Sigmoid colon (tissue), 7 donors: ENCODE measurements at places on chromosomes 13 and 19. TPM values are rescaled to one million over a fixed set of nuclear protein-coding genes. Genes with fewer than 3 reads are reported as not detected.
A peak's percentile ranks its signal among the peaks of the same experiment; 100 is the strongest.

Gene RFX1
- total RNA-seq: 1.6 TPM

Gene PSG6
- not detected for total RNA-seq

Gene STARD13
- total RNA-seq: 102 TPM

Gene HRC
- 0.54 TPM for total RNA-seq

- H3K27ac ChIP-seq: no peak overlapping the region
- H3K4me1 ChIP-seq: no peaks in the 10 kb centered on the region
- no peak overlapping the region for H3K4me3 ChIP-seq
- H3K27me3 ChIP-seq: no peaks in the 10 kb centered on the region
- H3K36me3 ChIP-seq: no peaks in the 10 kb centered on the region
- DNase-seq: no peak
These were observed 225.8 kb downstream of the OXGR1 start for GRCh38 chr13:96768524-96768923.

GRCh38 chr19:38952395-38953165 lies 21.8 kb downstream of the MRPS12 start:
- H3K4me1 ChIP-seq: peaks cover 10% of the 10 kb centered on the region
- no peaks in the 10 kb centered on the region for H3K27me3 ChIP-seq
- H3K36me3 ChIP-seq: no peaks in the 10 kb centered on the region
- H3K4me3 ChIP-seq: no peak overlapping the region
- DNase-seq: no peak

DNA sequence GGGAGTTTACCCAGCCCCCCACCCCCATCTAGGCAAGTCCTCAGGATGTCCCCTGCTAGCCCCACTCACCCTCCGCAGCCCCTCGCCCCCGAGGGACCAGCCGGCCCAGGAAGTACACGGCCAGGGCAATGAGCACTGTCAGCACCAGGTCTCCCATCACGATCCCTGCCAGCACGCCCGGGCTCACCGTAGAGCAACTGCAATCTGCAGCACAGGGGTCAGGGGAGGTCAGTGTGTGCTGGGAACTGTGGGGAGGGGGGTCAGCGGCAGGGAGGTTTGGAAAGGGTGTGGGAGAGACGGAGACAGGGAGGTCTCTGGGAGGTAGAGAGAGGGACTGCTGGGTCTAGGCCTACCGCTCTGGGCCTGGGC lies 734 bp downstream of the TYROBP start:
- H3K27ac ChIP-seq: peak overlapping the region; percentile 95
- no peaks in the 10 kb centered on the region for H3K4me1 ChIP-seq
- no peaks in the 10 kb centered on the region for H3K36me3 ChIP-seq
- H3K27me3 ChIP-seq: no peaks in the 10 kb centered on the region
- peak overlapping the region; percentile 34 for H3K4me3 ChIP-seq

GRCh38 chr13:97468331-97468730 lies 34.4 kb downstream of the RAP2A start:
- no peak overlapping the region for H3K4me3 ChIP-seq
- H3K36me3 ChIP-seq: no peaks in the 10 kb centered on the region
- no peak for DNase-seq
- H3K4me1 ChIP-seq: no peaks in the 10 kb centered on the region

- no peaks in the 10 kb centered on the region for H3K27me3 ChIP-seq
- H3K27ac ChIP-seq: no peak overlapping the region
- no peak for DNase-seq
- peaks cover 32% of the 10 kb centered on the region for H3K36me3 ChIP-seq
- no peak overlapping the region for H3K4me3 ChIP-seq
- H3K4me1 ChIP-seq: no peaks in the 10 kb centered on the region
These were observed 111.0 kb upstream of the MCF2L start for GRCh38 chr13:112857914-112858490.

DNA sequence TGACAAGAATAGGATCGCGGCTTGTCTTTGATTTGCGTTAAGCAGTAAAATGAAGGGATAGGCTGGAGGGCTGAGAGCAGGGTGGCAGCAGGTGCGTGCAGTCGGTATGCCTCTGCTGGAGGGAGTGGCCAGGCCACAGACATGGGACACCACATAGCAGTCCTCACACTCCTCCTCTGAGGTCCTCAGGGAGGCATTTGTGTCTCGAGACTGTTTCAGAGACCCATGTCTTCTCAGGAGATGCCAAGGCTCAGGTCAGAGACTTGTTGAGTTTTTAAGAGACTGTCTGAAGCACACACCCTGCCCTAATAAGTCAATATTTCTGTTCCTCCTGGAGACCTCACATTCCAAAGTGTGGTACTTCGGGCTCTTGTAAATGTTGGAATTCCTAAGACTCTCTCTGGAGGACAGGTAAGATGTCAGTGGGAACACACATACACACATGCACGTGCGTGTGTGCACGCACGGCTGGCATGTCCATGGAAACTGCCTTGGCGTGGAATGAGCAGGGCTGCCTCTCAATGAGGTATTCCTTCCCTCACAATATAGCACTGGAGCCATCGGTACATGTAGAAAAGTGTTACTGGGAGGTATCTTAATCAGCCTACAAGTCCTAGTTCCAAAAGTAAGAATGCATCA lies 46.4 kb downstream of the COL4A2 start:
- H3K36me3 ChIP-seq: no peaks in the 10 kb centered on the region
- DNase-seq: no peak
- no peaks in the 10 kb centered on the region for H3K27me3 ChIP-seq
- no peak overlapping the region for H3K4me3 ChIP-seq
